ENCODE measurements at places on chromosomes 3 and 15.
A peak's percentile ranks its signal among the peaks of the same experiment; 100 is the strongest.

- DNase-seq: no peak
Observed at GRCh38 chr3:16529264-16529663, 15.8 kb upstream of the RFTN1 start.

- no peak for DNase-seq
Observed at GRCh38 chr3:134074001-134074789, 44.5 kb upstream of the SLCO2A1 start.

- no peak for DNase-seq
Observed at GRCh38 chr3:24235121-24235520, 259.5 kb downstream of the THRB start.

DNA sequence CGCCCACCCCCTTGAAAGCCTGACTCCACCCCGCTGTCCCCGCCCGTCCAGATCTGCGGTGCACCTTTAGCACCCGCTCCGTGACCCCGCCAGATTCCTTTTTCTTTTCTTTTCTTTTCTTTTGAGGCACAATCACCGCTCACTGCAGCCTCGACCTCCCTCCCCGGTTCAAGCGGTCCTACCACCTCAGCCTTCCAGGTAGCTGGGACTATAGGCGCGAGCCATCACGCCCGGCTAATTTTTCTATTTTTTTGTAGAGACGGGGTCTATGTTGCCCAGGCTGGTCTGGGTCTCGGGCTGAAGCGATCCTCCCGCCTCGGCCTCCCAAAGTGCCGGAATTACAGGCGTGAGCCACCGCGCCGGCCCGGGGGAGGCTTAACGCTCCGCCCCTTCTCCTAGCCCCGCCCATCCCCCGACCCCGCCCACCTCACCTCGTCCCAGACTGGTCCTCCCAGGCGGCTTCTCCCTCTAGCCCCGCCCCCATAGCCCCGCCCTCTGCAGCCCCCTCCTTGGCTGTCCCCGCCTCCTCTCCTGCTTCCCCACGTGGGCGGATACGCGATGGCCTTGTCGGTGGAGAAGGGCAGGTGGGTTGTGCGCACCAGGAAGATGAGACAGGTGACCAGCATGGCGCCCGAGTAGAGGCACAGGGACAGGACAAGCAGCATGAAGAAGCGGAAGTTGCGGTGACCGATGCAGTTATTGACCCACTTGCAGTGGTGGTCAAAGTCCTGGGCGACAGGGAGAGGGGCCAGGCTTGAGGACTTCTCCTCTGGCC is 3.2 kb downstream of the ZDHHC19 start:
- peak; percentile 61 for DNase-seq

Data from pancreas (tissue), 10 donors.